T-helper 9 cell (primary cell): ENCODE measurements at places on chromosomes 7 and 10.

DNA sequence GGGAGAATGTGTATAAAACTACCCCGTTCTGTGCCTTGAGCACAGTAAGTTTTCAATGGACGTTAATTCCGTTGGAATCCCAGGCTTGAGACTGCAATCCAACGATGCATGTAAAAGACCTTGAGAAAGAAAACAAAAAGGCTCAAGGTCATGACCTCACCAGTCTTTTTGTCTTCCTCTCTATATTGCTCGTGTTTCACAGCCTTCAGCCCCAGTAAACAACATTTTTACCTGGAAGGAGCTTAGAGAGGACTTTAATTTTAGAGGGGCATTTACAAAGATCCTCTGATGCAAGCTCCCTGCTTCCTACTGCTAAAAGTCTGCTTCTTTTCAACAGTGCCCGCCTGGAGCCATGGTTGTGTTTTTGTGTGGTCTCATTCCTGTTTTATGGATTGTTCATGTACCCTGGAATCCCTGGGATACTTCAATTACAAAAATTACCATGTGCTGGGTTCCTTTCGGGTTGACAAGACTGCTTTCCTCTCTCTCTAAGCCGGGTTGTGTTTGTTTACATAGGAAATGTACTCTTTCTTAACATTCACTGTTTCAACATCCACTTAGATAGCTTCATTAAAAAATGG lies 320.1 kb upstream of the NFE2L3 start:
- DNase-seq = no peak

DNA sequence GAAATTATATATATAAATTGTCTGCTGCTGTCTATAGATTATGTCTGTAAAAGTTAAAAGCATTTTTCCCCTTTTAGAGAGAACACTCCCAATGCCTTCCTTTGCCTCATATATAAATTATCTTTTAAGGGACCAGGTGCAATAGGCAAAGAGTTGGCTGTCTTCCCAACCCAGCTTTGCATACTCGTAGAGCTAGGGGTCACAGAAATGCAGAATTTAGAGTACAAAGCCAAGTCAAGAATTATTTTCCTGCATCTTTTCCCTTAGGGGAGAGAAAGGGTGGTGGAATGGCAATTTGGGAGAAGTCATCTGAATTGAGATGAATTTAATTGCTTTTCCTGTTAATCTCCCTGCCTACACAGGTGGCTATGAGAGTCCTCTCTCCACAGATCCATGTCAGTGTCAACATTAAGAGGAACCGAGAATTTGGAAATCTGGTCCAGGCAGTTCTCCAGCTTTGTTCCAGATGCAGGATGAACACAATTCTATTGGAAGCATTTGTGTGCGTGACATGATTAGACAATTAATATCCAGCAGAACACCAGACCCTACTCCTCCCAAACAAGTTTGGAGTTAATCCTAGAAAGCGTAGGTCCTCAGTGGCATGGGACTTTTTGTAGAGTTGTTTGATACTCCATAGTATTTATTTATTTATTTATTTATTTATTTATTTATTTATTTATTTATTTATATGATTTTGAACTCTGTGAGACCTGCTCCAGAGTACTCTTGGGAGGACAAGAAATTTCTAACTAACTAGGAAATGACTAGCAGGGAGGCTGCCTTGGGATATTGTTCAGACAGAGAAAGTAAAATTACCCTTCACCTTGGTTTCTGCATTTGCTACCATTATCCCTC lies 80.3 kb upstream of the SKAP2 start:
- no peak for DNase-seq

DNA sequence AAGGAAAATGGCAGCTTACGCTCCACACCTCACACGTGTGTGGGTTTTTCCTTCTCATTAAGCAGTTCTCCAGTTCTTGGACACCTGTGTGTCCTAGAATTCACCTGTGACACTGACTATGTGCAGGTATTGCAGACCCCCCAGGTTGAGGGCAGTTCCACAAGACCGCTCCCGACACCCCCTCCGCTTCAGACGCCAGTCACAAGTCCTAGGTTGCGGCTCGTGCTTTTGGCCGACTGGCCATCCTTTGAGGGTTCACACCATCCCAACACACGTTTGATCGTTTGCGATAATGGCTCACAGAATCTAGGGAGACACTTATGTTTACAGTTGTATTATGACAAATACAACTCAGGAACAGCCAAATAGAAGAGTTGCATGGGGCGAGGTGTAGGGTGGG lies 44.5 kb downstream of the CAMK1D start:
- DNase-seq = no peak

- no peak for DNase-seq
These were observed 135.7 kb upstream of the MGMT start for GRCh38 chr10:129331207-129331838.

DNA sequence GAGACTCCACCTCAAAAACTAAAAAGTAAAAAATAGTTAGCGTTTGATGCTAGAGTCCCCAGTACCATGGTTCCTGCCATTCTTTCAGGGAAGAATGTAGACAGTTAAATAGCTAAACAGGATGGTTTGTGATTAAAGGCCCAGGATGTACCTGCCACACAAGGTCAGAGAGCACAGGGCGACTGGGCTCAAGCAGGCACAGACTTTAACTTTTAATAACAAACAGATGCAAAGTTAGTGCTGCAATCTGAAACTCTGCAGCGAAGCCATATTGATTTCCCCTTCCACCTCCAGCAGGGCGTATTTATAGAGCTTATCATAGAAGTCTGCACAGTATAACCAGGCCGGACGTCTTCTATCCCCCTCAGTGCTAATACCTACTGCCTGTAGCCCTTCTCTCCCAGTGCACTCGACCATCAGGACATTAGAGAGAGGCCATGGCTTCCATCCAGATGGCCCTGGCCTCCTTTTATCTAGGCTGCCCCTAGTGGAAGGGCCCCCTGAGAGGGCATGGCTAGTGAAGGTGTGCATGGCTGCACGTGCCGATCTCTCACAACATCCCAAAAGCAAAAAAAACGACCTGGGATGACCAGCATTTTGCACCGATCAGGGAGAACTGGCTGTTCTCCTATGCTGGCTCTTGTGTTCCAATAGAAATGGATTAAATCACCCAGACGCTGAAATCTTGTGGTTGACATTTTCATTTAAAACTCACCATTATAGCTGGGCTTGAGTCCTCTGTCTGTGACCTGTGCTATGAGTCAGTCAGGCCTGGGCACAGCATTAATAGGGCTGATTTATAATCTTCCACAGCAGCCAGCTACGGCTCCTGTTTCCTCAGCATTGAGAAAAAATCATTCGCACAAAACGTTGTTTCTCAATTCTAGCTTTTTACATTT lies 7.6 kb upstream of the BAG3 start:
- no peak for DNase-seq

GRCh38 chr7:28779954-28780353 lies 178.2 kb downstream of the TRIL start:
- DNase-seq = no peak

GRCh38 chr7:76267894-76268183 lies 34.6 kb upstream of the HSPB1 start:
- no peak for DNase-seq

- no peak for DNase-seq
These were observed 10.7 kb upstream of the KMT2E start for GRCh38 chr7:105003275-105003674.

DNA sequence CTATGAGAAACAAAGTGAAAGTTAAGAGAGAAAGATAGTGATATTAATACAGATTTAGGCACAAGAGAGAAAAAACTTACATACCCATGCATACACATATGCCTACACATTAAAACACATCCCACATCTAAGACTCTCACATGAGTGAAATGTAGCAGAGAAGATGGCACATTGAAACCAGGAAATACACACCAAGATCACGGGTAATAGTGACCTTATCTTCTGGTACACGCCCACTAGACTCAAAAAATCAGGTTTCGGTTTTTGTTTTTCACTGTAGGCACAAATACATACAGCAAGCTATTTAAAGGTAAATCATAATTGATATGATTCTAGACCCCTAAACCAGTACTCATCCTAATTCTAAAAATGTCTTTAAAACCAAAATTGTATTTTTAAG lies 225.2 kb upstream of the TAC1 start:
- no peak for DNase-seq

DNA sequence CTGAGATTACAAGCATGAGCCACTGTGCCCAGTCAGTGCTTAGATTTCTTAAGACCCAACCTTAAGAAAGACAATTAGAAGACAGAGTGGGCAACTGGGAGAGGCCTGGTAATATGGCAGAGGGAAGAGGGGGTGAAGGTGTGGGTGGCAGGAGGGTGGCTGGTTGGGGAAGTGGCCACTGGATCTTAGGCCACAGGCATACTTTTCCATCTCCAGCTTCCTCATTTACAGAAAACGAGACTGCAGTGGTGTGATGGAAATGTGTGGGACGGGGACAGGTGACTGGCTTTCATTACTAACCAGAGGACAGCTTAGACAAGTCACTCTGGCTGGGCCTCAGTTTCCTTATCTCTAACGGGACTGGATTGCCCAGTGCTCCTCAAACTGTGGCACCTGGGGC lies 1.0 kb upstream of the FFAR4 start:
- no peak for DNase-seq

DNA sequence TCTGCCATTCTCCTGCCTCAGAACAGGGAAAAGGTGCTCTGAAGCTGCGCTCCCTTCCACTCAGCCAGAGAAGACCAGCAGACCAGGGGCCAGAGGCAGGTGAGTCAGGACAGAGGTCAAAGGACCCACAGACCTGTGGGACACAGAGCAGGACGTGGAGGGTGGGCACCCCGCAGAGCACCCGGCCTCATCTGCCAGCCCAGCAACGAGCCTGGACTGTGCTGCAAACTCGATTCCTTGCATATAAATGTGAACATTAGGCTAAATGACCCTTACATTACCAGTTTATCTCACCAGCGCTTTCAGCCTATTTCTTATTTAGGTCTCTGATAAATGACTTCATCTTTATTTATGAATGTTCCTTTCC lies 50.1 kb downstream of the PTPRN2 start:
- no peak for DNase-seq

- DNase-seq = no peak
These were observed 10.3 kb downstream of the AKR1B1 start for GRCh38 chr7:134448356-134449229.

DNA sequence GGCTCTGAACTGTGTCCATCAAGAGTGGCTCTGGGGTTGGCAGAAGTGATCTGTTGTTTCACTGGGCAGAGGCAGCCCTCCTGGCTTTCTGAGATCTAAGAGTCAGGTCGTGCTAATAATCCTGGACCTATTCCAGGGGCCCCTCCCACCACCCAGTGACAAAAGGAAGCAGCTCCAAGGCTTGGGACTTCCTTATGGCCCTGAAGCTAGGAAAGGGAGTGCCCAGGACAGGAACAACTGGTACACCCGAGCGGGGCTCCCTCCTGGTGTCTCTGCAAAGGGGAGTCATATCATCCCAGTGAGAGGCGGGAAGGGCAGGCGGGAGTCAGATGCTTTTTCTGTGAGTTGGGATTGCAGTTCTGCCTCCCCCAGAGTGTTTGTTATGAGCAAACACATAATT lies 32.3 kb downstream of the RPS24 start:
- no peak for DNase-seq

DNA sequence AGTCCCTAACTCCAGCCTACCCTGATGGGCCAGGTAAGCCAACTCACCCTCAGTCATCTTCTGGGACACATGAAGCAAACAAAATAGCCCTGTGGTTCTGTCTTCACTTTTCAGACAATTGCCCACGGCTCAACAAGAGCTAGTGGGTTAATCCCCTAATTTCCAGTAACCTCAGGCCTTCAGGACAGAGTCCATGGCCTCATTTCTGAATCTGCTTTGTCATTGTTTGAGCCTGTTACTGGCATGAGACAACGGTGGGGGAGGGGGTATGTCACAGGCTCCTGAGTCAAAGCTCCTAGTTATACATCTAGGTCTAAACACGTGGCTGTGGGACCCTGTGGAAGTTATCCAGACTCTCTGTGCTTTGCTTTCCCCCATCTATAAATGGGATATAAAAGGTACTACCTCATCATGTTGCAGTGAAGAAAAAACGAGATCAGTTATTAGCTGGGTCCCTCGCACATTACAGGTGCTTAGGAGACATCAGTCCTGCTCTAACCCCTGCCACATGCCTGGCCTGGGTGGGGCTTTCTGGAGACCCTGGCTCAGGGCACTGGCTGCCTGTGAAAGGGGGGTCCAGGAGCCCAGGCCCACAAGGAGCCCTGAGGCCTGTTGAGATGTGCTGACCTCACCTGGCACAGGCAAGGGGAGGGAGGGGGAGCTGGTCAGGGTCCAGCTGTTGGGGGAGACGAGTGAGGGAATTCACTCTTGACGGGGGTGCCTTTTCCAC lies 16.5 kb downstream of the MAT1A start:
- DNase-seq = no peak

- DNase-seq = no peak
These were observed 239.6 kb downstream of the SKIDA1 start for GRCh38 chr10:21285742-21286331.

- DNase-seq = no peak
These were observed 54.3 kb downstream of the SPOCK2 start for GRCh38 chr10:72034040-72034499.

DNA sequence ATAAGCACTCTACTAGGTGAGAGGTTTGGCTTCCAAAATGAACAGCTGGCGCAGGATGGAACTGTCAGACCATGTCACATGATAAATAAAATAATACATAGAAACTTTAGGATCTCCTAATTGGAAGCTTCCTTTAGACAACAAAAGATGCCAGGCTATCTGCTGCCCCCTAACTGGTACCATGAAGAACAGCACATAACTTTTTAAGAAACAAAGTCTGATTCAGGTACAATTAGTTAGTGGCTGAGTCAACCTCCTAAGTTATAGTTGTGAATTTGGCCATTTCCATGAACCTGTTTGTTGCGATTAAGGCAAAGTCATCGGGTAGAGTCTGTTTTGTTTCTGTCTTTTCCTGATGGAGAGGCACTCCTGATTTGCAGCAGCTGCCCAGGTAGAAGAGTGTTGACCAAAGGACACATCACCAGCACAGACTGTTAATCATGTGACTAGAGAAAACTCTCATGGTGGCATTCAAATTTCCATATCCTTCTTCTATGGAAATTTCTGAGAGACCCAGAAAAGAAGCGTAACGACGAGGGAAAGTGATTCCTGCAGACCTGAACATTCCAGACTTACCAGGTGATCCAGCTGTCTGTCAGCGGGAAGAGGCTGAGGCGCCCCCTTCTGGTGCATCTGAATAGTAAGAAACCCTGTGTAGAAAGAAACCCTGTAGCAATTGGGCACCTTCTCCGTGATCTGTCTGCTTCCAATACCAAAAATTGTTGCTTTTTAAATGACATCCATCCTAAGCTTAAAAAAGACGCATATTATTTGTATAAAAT lies 8.6 kb upstream of the INHBA start:
- DNase-seq = no peak

DNA sequence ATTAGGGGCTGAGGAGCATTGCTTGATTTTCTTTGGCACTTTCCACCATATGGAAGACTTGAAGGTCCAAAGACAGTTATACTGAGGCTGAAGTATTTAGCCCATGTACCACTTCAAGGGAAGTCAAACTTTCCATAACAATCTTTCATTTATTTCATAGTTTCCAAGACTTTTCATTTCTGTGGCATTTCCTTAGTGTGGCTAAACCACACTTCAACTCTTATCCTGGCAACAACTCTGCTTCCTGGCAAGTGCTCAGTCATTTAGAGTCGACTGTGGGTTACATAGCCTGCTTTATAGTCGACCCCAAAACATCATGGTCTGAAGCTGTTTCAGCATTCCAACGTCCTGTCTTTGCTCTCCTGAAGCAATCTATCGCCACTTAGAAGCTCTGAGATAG lies 343.0 kb upstream of the SEMA3D start:
- DNase-seq = no peak
